Tracheal epithelial cell (primary cell): ENCODE measurements at places on chromosomes 12 and 14. TPM values are rescaled to one million over a fixed set of nuclear protein-coding genes. Genes with fewer than 3 reads are reported as not detected.

Gene LALBA
- total RNA-seq: not detected in 2 replicates

Gene RNASE2
- not detected in 2 replicates for total RNA-seq

Gene SCN8A
- 0.48 and 0.64 TPM in 2 replicates for total RNA-seq

Gene DLGAP5
- 0.43 and 2.7 TPM in 2 replicates for total RNA-seq

Gene BCL7A
- total RNA-seq: 14.0 and 18.3 TPM in 2 replicates

Gene ARHGAP9
- not detected in 2 replicates for total RNA-seq

Gene B3GNT4
- 5.3 and 9.4 TPM in 2 replicates for total RNA-seq

Gene PSEN1
- 58.6 and 80.0 TPM in 2 replicates for total RNA-seq

Gene DEPDC4
- total RNA-seq: 1.5 and 1.7 TPM in 2 replicates

Gene LRCOL1
- total RNA-seq: 0.24 TPM in 1 of 2 replicates, not detected in the other

Gene IL22
- total RNA-seq: not detected in 2 replicates
